NCI-H1417 treated with DMSO at 0.1 percent for 48 hours (cell line): ENCODE measurements at places on chromosomes 5 and 9.

DNA sequence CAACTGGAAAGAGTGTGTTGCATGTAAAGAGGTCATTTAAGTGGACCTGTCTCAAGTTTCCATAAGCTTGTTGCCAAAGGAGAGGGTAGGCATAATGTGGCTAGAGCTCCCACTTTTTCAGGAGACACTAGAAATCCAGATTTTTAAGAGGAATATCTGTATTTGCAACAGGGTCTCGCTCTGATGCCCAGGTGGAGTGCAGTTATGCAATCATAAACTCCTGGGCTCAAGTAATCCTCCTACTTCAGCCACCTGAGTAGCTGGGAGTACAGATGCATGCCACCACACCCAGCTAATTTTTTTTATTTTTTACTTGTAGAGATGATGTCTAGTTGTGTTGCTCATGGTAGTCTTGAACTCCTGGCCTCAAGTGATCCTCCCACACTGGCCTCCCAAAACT is 183.5 kb downstream of the NIPBL start:
- DNase-seq = no peak

- DNase-seq = no peak
Measured at GRCh38 chr5:107812570-107813141, 141.9 kb upstream of the EFNA5 start.

DNA sequence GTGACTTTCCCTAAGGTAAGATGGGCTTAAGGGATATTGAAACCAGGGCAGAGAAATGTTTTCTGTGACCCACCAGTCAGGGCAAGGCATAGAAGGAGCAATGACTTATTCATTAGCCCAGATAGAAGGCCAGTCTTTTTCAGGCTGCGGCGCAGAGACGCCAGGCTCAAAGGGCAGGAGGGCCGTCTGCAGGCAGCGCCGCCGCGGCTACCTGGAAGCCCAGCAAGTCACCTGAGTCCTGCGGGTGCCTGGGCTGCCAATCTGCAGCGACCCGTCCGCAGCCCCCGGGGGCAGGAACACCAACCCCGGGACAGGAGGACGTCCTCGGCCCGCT is 322 bp upstream of the SH3GL2 start:
- no peak for DNase-seq

GRCh38 chr5:174970502-174970901 is 246.1 kb downstream of the MSX2 start:
- DNase-seq = no peak

DNA sequence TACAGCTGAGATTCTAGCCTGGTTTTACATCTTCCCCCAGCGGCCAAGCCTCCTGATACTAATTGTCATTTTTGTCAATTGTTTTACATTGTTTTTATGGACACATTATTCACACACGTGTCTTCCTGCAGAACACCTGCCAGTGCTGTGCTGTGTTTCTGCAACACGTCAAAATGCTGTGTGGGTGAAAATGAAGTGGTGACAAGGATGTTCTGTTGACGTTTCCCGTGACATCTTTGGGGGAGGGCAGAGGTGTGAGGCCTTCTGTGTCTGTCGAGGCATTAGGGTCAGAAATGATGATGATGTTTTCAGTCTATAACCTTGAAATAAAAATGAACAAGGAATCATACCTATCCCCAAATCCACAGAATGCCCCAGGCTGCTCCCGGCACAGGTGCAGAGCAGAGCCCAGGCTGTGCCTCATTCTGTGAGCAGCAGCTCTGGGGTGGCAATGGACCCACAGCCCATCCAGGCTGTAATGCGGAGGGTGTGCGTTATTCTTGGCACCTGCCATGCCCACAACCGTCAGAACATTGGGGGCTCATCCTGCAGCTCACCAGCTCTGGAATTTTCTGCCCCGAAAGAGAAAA is 23.6 kb upstream of the CEP72 start:
- no peak for DNase-seq

DNA sequence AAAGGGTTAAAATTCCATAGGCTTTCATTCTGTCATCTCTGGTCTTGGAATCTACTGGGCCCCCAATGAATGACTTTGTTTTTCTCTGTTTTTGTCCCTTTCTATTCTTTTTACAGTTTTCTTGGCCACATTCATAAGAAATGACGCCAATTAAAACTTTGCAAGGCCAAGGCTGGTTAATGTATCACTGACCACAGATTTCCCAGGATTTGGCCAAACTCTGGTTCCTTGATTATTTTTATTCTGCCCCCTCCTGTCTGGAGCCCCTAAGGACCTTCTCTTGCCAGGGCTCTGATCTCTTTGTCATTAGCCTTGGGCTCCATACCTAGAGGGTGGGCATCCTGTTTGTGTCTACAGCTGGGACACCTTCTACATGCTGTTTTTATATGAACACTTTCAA is 388.9 kb upstream of the PAPPA start:
- DNase-seq = no peak

DNA sequence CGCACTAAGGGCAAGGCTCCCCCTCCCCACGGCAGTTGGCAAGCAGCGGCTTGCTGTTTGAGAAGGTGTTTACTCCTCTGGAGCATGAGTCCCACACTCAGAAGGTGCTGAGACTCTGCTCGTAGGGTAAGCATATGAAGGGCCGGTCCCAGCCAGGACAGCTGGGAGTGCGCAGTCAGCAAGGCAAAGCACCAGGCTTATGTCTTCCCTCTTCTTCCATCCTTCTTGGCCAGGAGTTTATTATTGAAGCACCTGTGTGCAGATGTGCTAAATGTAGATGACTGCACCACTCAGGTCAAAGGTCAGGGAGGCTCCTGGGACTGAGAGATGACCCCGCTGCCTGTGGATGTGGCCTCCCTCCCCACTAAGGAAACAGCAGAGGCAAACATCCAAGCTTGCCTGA is 27.0 kb upstream of the CDKN2AIPNL start:
- no peak for DNase-seq

DNA sequence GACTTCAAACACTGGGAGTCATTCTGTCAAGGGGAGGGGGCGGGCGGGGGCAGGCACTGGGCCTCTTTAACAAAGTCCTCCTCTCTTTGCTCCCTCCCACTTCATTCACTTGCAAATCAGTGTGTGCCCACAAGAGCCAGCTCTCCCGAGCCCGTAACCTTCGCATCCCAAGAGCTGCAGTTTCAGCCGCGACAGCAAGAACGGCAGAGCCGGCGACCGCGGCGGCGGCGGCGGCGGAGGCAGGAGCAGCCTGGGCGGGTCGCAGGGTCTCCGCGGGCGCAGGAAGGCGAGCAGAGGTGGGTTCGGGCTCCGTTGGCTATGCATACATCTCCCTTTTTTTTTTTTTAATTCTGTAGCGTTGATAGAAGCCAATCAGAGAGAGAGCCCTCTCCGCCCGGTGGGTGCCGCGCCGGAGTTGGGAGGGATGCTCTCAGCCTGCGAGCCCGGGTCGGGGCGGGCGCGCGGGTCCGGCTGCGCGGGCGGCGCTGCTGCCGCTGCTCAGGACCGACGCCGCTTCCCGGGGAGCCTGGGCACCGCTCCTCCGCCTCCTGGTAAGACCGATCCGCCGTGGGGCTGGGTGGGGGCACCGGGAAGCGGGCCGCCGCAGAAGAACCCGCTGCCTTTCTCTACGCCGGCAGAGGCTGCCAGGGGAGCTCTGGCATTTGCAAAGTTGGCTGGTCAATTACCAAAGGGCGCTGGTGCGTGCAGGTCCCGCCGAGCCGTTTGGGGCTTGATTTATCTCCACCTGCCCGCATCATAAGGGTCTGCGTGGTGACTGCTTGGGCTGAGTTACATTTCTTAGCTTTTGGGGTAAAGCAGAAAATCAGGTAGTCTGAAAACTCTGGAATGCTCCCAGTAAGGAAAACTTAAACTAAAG is at the start of gene CDH6:
Gene CDH6, plus strand, starts transcription at position 96 of the 877 bp plus-strand sequence. CDS start 73,788 bp downstream, outside the sequence.
- peak; percentile 10 for DNase-seq

DNA sequence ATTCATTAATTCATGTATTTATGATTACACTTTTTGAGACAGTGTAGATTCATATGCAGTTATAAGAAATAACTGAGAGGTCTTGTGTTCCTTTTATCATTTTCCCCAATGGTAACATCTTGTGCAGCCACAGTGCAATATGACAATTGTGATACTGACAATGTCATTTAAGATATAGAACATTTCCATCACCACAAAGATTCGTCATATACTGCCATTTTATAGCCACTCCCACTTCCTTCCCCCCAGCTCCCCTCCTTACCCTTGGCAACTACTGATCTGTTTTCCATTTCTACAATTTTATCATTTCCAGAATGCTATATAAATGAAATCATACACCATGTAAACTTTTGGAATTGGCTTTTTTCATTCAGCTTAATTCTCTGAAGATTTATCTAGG is 53.8 kb downstream of the NR2F1 start:
- DNase-seq = no peak

DNA sequence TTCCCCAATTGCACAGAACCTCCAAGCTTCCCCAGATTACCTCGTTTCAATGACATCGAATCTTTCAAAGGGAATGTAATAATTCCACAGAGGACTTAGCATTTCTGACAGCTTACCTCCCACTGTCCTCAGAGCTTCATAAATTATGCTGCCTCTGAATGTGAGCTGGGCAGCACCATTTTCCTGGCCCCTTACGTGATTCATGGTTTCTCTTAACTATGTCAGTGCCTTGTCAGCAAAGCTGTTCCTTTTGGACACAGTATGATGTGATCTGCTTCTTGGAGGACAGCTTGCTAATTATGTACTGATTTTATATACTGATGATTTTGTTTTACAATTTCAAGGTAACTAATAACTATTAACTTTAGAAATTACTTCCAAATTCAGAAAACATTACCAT is 27.7 kb upstream of the SSBP2 start:
- DNase-seq = no peak

GRCh38 chr9:21728781-21729180 is 73.7 kb upstream of the MTAP start:
- no peak for DNase-seq
